DMS79 (cell line): ENCODE measurements at places on chromosomes 5 and 9.

GRCh38 chr5:141789330-141789729 lies 88.9 kb downstream of the PCDH1 start:
- no peak for DNase-seq

GRCh38 chr5:153523211-153523610 lies 32.7 kb downstream of the GRIA1 start:
- DNase-seq: no peak

- DNase-seq: no peak
Measured at GRCh38 chr9:108017671-108018070, 528.1 kb upstream of the KLF4 start.

DNA sequence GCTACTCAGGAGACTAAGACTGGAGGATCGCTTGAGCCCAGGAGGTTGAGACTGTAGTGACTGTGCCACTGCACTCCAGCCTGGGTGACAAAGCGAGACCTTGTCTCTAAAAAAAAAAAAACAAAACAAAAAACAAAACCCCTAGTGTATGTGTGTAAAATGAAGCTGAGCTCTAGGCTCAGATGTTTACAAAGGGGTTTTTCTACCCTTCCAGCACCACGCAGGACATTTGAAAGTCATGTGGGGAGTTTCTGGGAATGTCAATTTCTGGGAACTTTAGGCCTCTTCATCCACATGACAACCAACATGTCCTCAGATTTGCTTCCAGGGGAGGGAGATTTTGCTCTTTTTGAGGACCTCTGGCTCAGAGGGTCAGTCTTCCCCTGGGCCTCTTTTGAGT lies 42.4 kb upstream of the AIF1L start:
- DNase-seq: no peak

GRCh38 chr5:145990170-145990569 lies 53.8 kb downstream of the SH3RF2 start:
- no peak for DNase-seq

DNA sequence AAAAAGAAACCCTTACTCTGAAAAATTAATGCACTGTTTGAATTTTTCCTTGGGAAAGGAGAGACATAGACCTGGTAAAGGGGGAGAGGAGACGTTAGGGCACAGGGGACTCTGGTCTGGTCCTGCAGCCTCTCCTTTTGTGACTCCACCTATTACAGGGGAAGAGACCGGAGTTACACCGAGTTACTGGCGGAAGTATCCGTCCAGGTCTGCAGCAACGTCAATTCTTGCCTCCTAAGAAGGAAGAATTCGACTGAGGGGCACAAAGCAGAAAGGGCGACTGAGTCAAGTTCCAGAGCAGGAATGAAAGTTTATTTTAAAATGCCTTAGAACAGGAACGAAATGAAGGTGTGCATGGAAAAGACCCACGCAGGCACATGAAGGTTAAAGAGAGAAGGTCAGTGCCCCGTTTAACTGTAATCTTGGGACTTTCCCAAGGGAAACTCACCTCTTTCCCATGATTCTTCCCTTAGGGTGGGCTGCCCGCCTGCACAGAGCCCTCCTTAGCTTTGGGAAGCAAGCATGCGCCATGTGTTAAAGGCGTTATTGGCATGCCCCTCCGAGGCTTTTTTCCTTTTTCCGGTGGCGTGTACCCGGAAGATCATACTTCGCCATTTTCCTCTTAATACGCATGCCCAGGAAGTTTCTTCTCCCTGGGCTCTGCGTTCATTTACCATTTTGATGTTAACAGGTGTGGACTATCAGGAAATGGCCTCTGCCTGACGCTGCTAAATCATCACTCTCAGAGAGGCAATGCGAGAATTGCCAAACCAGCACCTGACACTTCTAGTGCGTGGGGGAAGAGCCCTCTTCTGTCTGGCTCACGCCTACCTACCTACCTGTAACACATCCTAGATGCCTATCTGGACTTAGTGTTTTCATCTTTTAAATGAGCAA lies 409.6 kb upstream of the PAPPA start:
- no peak for DNase-seq

GRCh38 chr5:57566914-57567313 lies 84.3 kb upstream of the ACTBL2 start:
- no peak for DNase-seq

DNA sequence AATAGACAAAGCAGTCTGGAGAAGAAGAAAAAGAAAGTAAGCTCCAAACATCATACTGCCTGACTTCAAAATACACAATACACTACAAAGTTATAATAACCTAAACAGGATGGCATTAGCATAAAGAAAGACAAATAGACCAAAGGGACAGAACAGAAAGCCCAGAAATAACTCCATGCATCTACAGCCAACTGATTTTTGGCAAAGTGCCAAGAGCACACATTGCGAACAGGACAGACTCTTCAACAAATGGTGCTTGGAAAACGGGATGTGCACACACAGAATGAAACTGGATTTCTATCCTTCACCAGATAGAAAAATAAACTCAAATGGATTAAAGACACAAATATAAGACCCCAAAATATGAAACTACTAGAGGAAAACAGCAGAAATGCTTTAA lies 66.6 kb upstream of the SPATA31E1 start:
- DNase-seq: no peak
